NB4 (cell line): ENCODE measurements at places on chromosomes 1 and 21.

- peak; percentile 8 for DNase-seq
These were observed 172.6 kb downstream of the PLA2G4A start for GRCh38 chr1:187001198-187001889.

- DNase-seq = no peak
These were observed 46.6 kb downstream of the SLC30A7 start for GRCh38 chr1:100942304-100943046.

GRCh38 chr1:219088778-219089557 lies 84.7 kb upstream of the LYPLAL1 start:
- peak; percentile 99 for DNase-seq

DNA sequence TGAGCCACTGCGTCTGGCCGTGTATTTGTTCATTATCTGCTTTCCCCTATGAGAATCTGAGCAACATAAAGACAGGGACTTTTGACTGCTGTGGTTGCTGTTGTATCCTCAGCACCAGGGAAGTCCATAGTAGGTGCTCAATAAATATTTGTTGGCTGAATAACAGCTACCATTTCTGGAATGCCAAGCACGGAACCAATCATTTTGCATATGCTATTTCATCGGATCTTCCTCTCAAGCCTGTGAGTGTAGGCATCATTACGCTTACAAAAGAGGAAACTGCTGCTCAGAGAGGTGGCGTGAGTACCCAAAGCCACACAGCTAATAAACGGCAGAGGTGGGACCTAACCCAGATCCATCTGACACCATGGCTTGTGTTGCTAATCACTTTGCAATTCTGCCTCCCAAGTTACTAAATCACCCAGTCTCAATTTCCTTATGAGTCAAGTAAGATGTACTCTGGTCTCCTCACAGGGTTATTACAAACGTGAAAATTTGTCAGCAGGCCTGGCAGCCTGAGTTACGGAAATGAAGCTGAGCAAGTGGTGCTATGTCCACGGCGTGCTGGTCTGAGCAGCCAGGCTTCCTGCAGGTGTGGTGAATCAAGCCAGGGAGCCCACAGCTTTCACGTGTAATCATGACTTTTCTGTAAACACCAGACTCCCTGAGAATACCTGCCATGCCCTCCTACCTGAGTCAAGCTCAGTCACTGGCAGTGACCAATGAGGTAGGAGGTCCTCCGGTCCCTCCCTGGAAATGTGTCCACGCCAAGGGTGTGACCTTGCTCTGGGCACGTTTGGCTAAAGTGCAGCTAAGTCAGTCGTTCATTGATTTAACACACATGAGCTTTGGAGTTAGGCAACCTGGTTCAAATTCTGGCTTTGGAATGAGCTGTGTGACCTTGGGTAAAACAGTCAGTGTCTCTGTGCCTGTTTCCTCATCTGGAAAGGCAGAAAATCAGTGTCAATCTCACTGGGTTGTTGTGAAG lies 4.8 kb upstream of the RHCE start:
- DNase-seq = no peak

DNA sequence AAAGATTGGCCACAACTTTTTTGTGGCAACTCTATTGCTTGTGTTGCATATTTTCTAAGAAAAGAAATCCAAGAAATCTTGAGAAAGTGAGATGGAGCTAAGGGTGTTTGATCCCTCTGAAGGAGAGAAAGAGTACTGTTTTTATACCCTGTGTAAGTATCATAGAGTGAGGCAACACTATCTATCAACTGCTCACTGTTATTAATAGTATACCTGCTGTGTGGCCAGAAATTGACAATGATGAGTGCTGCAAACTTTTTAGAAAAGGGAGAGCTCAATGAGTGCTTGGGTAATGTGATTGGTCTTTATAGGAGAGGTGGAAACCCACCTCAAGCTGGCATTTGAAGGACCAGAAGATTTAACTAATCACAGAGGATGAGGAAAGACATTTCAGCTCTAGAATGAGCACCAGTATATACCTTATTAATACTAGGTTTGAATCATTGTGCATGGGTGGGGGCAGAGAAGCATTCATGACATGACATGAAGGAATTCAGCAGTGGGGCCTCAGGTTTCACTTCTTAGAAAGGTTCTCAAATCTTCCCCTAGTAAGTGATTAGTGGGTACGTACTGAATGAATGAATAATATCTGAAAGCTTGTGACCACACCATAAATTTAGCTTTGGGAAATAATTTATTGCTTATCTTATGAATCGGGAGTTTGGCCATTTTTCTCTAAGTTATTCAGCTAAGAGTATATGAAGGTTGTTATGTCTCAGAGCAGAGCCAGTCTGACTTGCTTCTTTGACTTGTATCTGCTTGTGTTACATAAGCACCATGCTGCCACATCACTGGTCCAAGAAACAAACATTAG lies 169.2 kb upstream of the SGIP1 start:
- DNase-seq = no peak

DNA sequence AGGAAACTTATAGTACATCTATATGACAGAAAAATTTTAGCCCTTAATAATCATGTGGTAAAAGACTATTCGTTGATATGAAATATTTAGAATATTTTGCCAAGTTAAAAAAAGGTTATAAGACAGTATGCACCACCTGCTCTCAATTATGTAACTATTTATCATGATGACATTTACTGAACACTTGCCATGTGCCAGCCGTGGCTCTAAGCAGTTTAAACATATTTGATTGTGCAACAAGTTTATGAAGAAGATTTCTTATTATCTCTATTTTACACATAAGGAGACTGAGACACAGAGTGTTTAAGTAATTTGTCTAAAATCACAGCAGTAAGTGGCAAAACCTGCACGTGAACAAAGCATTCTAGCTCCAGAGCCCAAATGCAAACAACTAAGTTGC lies 199.3 kb upstream of the JUN start:
- no peak for DNase-seq

DNA sequence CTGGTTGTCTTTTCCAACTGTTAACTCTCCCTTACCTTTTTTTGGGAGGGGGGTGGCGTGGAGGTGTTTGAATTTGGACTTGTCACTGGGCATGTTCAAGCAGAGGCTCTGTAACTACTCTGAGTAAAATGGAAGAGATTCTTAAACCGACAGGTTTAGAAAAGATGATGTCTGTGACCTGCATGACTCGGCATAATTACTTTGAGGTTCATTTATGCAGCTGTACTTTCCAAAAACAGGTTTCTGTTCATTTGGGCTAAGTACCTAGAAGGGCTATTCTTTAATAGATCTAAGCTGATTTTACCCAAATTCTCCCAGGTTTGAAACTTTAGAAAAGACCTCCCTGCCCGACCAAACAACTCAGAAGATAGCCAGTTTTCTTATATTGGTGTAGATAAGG lies 80.3 kb downstream of the SLC35A3 start:
- no peak for DNase-seq

DNA sequence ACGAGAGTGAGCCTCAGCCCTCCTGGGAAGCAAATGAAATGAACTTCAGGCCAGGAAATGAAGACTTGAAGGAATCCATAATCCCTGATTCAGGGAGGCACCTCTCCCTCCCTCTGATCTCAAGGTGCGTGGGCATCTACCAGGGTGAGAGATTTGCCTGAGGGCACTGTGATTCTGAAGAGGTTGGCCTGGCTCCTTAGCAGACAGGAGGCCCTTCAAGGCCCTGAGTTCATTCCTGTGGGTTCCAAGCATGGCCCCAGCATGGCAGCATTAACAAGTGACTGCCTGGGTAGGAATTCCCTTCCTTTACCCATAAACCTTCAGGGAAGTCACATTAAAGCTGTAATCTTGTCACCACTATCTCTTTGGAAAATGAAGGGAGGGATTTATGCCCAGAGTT lies 29.8 kb upstream of the IFNGR2 start:
- DNase-seq = no peak

- no peak for DNase-seq
These were observed 108.4 kb upstream of the DMRTA2 start for GRCh38 chr1:50531601-50532000.

GRCh38 chr21:37257511-37257966 lies 9.6 kb downstream of the VPS26C start:
- peak; percentile 76 for DNase-seq

GRCh38 chr1:37175666-37176215 lies 141.4 kb upstream of the GRIK3 start:
- no peak for DNase-seq

DNA sequence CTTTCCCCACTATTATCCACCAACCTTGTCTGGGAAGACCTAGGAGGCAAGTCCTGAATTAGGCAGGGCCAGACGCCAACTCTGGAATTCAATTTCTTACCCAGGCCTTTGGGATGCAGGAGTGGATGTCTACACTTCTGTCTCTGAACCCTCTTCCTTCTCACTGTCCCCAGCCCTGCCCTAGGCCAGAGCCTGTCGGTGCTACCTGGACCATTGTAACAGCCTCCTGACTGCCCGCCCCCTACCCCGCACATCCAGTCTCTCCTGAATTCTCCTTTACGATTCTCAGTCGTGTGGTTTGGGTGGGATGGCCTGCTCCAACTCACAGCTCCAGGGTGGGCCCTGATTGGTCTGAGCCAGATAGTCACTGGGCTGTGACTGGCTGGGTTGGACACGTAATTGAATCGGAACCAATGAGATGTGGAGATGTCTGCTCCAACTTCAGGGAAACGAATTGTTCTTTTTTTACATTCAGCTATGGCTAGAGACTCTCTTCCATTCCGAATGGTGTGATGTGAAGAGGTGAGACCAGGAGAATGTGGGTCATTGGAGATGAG lies 304.6 kb downstream of the PTPRU start:
- no peak for DNase-seq

DNA sequence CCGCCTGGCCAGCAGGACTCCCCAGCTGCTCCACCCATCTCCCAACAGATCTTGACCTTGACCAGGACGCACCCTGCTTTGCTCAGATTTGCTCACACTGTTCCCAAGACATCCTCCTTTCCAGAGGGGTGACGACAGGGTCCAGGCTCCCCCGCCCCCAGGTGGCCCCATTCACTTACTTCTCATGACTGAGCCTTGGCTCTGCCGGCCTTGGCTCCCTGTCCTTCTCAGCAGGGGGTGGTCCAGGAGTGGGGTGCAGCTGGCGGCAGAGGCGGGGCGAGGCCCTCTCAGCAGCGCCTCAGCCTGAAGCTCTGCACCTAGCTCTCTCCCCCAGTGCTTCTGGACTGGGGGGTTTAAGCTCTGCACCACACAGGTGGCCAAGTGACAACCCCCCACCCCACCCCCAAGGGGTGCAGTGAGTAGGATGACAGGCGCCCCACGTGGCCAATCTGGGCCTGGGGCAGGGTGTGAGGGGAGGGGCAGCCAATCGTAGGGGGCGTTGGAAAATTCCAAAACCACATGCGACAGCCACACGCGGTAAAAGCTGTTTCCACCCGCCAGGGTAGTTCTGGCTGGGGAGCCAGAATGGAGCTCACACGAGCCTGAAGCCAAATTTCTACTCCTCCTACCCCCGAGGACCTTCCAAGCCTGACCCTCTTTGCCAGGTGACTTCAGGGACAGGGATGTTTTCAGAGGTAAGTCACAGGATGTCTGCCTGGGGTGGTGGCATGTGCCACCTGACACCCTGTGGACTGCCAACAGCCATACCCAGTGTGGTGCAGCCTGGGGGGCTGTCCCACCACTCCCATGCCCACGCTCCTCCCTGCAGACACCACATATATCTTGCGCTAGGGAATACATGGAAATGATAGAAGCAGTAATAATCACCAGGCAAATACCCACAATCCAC lies 5.6 kb downstream of the RORC start:
- DNase-seq = no peak

DNA sequence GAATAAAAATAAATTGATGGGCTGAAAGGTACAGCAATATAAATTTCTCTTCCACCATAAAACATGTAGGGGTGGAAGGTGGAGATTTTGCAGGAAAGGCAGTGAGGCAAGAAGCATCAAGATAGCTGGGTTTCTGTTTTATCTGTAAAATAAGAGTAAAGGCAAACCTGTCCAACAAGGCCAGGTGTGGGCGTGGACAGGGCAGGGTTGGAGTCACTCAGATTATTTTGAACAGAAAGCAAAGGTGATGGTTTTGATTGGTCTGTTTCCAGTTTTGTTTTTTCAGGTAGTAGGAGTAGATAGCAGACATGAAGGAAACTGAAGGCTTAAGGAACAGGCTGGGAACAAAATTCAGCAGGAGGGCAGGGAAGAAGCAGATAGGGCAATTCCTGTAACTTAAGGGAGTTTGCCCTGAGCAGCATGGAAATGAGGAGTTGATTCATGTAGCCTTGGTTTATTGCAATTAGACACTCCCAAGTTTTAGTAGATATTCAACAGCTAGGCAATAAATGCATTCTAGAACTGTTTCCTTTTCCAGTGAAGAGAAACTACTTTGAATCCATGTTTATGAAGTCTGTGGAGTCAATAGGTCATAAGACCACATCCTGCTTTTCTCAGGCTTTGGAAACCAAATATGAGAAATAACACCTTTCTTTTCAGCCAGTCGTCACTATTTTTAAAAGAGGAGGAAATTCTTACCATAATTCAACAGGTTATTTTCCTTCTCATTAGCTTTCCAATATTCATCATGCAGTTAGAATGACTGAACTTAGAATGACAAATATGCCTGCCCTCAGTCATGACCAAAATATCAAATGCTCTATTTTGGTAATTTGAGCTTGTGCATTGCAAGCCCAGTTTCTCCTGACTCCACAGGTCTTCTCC lies 38.7 kb upstream of the CD55 start:
- DNase-seq = no peak

- no peak for DNase-seq
These were observed 6.0 kb downstream of the S100B start for GRCh38 chr21:46598581-46599572.

DNA sequence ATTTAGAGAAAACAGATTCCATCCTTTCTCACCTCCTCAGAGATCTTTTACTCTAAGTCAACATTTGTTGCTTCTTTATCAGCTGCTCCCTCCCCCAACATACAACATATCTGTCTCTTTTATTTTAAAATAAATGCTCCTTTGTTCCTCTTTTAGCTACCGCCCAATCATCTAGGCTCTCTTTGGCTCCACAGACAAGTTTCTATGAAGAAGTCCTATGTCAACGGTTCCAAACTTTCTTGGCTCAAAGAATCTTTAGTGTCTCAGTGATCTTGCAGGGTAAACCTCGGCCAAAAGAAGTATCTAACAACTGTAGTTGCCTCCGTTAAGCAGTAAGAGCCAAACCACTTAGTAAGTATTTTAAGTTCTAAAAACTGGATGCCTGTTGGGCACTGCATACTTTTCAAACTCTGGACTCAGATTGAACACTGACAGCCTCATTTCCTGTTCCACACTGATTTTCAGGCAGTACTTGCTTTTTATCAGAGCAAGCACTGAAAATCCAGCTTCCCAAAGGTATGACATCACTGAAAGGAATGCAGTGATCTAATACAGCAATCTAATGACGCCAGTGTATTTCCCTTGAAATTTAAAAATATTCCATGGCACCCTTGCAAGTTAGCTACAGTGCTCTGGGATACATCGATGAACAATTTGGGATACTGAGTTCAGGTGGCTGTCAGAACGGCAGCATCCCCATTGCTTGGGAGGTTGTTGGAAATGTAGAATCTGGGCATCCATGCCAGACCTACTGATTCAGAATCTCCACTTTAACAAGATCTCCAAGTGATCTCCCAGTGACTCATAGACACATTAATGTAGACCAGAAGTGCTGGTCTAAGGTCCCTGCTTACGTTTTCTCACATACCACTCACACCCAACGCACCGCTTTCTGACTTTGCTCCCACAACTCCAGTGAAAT lies 26.8 kb downstream of the EGLN1 start:
- no peak for DNase-seq
